ENCODE measurements at places on chromosomes 16 and 17.

DNA sequence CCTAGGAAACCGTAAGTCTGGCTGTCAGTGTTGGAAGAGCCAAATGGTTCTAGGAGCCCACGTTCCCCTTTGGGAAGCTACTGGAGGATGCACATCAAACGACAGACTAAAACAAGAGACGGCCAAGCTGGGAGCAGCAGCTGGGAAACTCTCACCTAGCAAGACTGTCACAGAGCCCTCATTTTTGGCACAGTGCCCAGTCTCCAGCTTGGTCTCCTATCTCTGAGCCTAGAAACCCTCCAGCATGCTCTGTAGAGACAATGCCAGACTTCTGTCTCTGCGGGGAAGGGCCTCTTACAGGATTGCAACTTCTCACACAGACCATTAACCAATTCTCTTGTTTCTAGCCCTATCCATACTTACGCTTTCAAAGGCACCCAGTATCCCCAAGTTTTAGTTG is 23.5 kb downstream of the GTF3C1 start:
- peak; percentile 11 for DNase-seq

- DNase-seq, result no peak
Measured at GRCh38 chr17:27473748-27474609, 17.7 kb downstream of the KSR1 start.

GRCh38 chr17:54906683-54907082 is 6.0 kb downstream of the TOM1L1 start:
- DNase-seq, result no peak

DNA sequence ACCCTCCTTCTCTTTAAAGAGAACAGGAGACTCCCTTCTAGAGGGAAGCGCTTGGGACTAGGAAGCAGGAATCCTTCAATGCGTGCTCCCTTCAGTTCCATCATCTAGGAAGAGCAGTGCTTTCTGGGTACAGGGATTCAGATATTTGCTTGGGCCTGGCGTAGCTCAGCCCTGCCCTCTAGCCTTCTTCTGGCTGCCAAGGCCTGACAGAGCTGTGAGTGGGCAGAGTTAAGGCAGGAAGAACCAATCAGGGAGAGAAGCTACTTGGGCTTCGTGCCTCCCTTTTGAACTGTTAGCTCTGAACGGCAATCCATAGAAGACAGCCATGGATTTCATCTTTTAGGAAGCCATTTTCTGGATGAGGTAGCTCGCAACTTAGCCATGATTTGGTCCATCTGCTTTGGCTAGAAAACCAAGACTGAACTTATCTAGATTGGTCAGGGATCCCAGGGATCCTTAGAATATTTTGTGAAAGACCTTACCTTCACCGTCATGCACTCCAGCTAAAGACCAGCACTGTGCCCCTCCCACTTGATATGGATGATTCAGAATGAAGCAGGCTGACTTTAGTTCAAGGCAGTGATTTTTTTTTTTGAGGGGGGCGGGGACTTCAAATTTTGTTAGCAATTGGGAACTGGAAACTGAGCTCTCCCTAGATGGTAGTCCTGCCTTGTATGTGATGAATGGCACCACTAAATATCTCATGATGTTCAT is 2.5 kb upstream of the CORO6 start:
- DNase-seq, result no peak

- DNase-seq, result no peak
Measured at GRCh38 chr17:65081439-65081838, 24.9 kb upstream of the GNA13 start.

DNA sequence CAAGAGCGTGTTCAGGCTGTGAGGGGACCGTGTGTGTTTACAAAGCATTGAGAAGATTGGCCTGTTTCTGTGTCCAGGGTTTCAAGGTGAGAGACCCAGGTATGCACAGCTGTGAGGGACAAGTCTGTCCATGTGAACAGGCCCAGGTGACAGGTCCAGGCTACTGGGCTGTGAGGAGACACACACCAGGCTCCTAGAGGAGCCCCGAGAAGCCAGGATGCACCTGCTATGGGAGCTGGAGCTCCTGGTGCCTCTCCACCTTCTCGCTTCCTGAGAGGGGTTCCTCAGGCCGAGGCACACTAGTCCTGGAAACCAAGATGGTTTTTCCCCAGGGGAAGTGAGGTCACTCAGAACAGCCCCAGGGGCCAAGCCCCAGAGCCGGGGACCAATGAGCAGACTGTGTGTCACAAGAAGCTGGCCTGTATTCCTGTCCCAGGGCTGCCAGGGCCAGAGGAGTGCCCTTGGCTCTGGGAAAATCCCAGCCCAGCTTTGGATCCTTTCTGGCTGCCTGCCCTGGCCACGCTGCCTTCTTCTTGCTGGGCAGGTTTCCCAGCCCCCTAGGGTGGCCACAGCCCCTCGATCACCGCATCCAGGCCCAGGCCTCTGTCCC is 153.4 kb upstream of the PLCG2 start:
- DNase-seq, result no peak

Data from DMS 273 treated with DMSO at 0.1 percent for 48 hours (cell line).